ENCODE measurements at places on chromosomes 6 and 20. TPM values are rescaled to one million over a fixed set of nuclear protein-coding genes. Genes with fewer than 3 reads are reported as not detected.
A peak's percentile ranks its signal among the peaks of the same experiment; 100 is the strongest.

DNA sequence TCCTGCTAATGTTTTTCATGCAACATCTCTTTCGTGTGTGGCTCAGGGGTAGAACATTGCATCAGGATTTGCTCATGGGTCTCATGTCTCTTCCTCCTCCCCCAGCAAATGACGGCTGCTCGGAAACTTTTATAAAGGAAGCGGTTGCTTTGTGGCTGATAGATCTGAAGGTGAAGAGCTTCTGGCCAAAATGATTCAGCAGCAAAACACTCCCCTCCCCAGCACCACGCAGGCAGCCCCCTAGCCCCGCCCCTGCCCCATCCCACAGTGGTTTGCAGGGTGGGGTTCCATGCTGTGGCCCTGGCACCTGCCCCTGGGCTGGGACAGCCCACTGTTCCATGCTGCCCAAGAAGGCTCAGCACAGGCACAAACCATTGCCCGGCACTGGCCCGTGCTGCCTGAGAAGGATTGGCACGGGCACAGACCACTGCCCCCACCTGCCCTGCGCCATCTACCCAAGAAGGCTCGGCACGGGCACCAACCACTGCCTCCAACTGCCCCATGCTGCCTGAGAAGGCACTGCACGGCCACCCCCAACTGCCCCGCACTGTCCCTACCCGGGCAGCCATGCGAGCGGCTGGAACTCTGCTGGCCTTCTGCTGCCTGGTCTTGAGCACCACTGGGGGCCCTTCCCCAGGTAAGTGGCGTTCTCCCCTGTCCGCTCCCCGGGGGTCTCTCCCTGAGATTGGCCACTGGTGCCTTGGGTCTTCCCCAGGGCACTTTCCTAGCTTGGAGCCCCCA, at the start of gene CST7:
TSS of gene CST7 (plus strand) at position 331 of the 741 bp plus-strand sequence. CDS start at position 568, 237 bp downstream.
- no peak for DNase-seq
- no peaks in the 10 kb centered on the region for H3K4me1 ChIP-seq
- no peaks in the 10 kb centered on the region for H3K36me3 ChIP-seq

The RAET1L gene
- total RNA-seq: not detected

The LY6G6F gene
- total RNA-seq: not detected

DNA sequence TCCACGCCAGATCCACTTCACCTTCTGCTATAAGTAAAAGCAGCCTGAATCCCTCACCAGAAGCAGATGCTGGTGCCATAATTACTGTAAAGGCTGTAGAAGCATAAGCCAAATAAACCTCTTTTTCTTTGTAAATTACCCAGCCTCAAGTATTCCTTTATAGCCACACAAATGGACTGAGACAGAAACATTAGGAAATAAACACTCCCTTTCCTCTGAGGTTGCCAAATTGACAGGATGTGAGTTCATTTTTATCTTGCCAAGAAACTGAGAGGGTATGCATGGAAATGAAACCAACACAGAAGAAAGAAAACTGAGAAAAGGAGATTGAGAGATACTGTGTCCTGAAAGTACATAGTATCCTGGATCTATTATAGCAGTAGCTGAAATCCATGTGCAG, 481.2 kb downstream of the HAO1 start:
- DNase-seq: no peak
- no peaks in the 10 kb centered on the region for H3K4me1 ChIP-seq
- no peak overlapping the region for H3K4me3 ChIP-seq
- H3K27me3 ChIP-seq: no peaks in the 10 kb centered on the region
- H3K27ac ChIP-seq: no peak overlapping the region
- H3K36me3 ChIP-seq: no peaks in the 10 kb centered on the region

The MPC1 gene
- 66.9 TPM for total RNA-seq

The PLN gene
- 431 TPM for total RNA-seq

DNA sequence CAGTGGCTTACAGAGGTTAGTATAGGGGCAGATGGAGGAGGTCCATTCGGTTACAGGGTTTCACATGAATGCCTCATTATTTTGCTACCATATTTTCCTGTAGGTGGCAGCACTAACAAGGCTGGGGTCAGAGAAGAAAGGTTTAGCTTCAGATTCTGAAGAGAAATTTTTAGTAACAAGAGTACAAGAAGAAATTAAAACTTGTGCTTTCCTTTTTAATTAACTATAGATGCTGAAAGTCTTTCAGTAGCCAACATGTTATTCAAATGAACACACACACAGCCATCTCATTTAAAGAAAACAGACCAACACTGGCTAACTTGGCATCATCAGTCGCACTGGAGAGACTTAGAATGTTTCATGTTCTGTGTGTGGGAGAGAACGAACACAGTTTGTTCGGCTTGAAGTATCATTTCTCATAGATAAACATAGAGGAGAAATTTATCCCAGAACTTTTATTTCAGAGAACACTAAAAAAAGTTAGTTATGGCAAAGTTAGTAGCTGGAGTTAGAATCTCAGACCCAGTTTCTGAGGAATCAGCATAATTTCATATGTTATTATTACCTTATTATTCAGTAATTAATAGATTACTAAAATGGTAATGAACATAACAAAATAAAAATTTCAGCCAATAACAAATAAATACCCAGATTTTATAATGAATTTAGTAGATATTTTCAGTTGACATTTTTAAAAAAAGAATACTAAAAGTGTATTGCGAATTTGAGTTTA, 314.0 kb upstream of the RSPO3 start:
- DNase-seq: no peak
- H3K27ac ChIP-seq: peak overlapping the region; percentile 12
- no peaks in the 10 kb centered on the region for H3K27me3 ChIP-seq
- no peak overlapping the region for H3K4me3 ChIP-seq
- H3K4me1 ChIP-seq: peaks cover 8% of the 10 kb centered on the region

The RGL2 gene
- total RNA-seq: 38.2 TPM

- H3K27ac ChIP-seq: no peak overlapping the region
- H3K36me3 ChIP-seq: no peaks in the 10 kb centered on the region
- peaks cover 46% of the 10 kb centered on the region for H3K4me1 ChIP-seq
- no peak overlapping the region for H3K4me3 ChIP-seq
- no peak for DNase-seq
Measured at GRCh38 chr6:168365422-168366165, 46.0 kb upstream of the DACT2 start.

DNA sequence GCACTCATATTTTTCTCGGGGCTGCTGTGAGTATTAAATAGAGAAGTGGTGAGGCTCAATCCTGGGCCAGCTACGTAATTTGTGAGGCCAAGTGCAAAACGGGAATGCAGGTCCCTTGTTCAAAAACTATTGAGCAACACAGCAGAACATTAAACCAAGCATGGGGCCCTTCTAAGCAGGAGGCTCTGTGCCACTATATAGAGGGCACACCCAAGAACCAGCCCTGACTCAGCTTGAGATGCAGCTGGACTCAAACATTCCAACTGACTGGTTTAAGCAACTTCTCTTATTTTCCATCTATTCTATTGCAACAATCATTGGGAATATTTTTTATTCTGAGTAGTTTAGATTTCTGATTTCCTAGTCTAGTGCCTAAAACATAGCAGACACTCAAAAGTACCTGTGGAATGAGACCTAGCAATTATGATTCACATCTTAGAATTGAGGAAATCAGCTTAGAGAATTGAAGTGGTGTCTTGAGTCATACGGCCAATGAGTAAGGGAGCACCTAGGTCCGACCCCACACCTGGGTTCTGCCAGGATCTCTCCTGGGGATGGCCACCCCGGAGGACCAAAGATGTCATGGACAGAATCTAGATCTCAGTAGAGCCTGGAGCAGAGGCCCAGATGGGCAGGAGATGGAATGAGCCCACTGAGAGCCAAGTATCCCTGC, 1.3 kb downstream of the SIRPB2 start:
- peak; percentile 88 for DNase-seq
- H3K27ac ChIP-seq: peak overlapping the region; percentile 65

The NKX2-2 gene
- total RNA-seq: not detected

The BPIFB1 gene
- total RNA-seq: not detected

DNA sequence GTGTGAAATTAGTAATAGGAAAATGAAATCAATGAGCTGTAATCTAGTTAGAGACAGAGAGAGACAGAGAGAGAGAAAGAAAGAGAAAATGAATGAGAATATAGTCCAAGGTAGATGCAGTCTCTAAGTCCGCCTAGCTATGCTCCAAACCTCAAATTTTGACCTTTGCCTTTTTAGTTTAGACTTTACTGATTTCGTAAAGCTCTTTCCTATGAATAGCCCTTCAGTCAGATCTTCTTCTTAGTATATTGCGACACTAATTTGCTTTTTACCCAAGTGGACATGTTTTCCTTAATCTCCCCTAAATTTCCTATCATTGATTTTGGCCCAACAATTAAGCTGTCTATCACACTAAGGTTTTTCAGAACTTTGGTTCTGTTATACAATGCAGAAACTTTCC, 49.5 kb downstream of the TFAP2D start:
- H3K4me1 ChIP-seq: no peaks in the 10 kb centered on the region
- no peaks in the 10 kb centered on the region for H3K27me3 ChIP-seq
- no peak overlapping the region for H3K27ac ChIP-seq
- H3K36me3 ChIP-seq: no peaks in the 10 kb centered on the region
- DNase-seq: no peak
- no peak overlapping the region for H3K4me3 ChIP-seq

- no peaks in the 10 kb centered on the region for H3K27me3 ChIP-seq
- H3K4me1 ChIP-seq: no peaks in the 10 kb centered on the region
- no peak for DNase-seq
- H3K36me3 ChIP-seq: no peaks in the 10 kb centered on the region
- no peak overlapping the region for H3K4me3 ChIP-seq
Measured at GRCh38 chr6:77205936-77206335, 257.4 kb downstream of the HTR1B start.

The STMND1 gene
- total RNA-seq: not detected

DNA sequence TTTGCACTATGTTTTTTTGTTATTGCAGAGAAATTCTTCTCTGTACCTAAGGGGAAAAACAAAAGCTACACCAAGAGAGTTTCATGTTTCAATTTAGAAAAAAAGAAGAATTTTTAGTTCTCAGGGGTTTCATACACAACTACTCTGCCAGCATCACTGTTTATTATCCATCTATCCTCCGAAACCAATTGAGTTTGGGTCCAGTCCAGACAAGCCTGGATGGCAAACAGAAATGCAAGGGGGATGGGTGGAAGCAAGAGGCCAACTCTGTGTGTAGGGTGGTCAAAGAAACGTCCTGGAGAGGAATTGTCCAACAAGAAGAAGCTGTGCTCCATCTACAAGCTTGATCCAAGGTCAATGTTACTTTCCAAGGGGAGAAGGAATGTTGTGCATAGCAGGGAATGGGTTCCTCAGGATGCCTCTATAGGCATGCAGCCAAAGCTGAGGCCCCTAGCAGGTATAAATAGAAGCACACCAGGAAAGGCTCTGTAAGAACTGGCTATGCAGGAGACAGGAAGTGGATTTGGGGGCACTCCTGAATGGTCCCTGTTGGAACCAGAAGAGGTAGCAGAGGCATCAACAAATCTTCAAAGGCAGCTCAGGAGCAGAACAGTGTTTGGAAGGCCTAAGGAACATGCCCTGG, 64.4 kb downstream of the FILIP1 start:
- no peaks in the 10 kb centered on the region for H3K27me3 ChIP-seq
- H3K4me1 ChIP-seq: peaks cover 61% of the 10 kb centered on the region
- peak overlapping the region; percentile 26 for H3K27ac ChIP-seq
- no peak overlapping the region for H3K4me3 ChIP-seq
- DNase-seq: no peak

The GLP1R gene
- not detected for total RNA-seq

GRCh38 chr6:164185471-164185871, 771.0 kb downstream of the QKI start:
- DNase-seq: peak; percentile 80
- no peaks in the 10 kb centered on the region for H3K4me1 ChIP-seq
- H3K27me3 ChIP-seq: no peaks in the 10 kb centered on the region
- no peak overlapping the region for H3K27ac ChIP-seq
- no peaks in the 10 kb centered on the region for H3K36me3 ChIP-seq

The GTSF1L gene
- not detected for total RNA-seq

DNA sequence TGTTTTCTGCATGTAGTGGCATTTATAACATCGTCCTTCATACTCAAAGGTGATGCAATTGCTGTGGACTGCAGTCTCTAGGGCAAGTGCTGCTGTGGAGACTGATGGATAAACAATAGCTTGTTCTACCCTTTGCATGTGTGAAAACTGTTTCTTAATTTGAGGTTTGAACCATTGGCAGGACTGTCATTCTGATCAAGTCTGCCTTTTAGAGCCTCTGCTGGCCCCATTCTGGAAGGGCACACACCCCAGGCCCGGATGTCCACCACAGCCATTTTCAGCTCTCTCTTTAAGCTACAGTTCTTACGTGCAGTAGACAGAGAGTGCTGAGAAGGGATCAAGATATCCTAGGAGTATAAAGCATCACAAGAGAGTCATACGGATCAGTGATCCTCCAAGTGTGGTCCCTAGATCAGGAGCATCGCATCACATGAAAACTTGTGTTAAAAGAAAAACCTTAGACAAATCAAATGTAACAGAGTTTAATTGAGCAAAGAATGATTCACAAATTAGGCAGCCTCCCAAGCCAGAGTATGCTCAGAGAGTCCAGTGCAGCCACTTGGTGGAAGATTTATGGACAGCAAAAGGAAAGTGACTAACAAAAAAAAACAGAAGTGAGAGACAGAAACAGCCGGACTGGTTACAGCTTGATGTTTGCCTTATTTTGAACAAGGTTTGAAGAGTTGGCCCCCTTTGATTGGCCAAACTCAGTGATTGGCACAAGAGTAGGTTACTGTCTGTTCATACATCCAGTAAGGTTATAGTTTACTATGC, 52.0 kb downstream of the FRK start:
- H3K4me3 ChIP-seq: peak overlapping the region; percentile 2
- H3K4me1 ChIP-seq: peaks cover 10% of the 10 kb centered on the region
- no peak overlapping the region for H3K27ac ChIP-seq
- no peaks in the 10 kb centered on the region for H3K36me3 ChIP-seq

DNA sequence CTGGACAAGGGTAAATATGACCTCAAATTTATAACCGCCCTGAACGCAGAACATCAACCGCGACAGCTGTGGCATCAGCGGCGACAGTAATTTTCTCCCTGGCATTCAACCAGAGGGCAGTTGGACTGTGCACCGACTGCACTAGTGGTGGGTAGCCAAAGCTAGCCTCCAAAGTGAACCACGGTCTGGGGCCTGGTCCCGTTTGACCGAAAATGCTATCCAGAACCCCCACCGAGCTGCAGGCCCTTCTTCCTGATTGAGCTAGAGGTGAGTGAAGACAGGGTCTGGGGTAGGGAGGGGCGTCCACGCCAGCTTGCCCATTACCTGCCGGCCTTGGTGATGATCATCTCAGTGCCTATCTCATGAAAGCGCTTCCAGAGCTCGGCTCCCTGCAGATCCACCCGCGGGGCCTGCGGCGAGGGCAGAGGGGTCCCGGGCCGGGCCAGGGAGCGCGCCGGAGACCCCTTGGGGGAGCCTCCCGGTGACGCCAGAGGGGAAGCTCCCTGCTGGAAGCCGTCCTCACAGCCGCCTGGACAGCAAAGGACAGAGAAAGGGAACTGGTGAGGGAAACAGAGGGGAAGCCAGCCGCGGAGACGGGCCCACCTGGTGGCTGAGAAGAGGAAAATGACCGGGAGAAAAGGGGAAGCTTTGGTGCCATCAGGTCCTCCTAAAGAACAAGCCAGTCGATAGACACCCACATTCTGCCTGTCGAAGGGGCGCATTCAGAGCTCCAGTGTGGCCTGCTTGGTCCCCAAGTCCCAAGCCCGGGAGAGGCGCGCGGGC, 2.0 kb downstream of the TBX18 start:
- peaks cover 71% of the 10 kb centered on the region for H3K27me3 ChIP-seq
- DNase-seq: no peak
- peak overlapping the region; percentile 81 for H3K4me3 ChIP-seq
- H3K36me3 ChIP-seq: no peaks in the 10 kb centered on the region

GRCh38 chr6:159807150-159807858, 7.2 kb downstream of the PNLDC1 start:
- no peaks in the 10 kb centered on the region for H3K36me3 ChIP-seq
- no peak for DNase-seq
- H3K4me3 ChIP-seq: no peak overlapping the region
- no peaks in the 10 kb centered on the region for H3K4me1 ChIP-seq

The SPDEF gene
- total RNA-seq: not detected

Data from esophagus muscularis mucosa (tissue), 4 donors.